Adipocyte (in vitro differentiated cells): ENCODE measurements at places on chromosomes 3 and 15.

DNA sequence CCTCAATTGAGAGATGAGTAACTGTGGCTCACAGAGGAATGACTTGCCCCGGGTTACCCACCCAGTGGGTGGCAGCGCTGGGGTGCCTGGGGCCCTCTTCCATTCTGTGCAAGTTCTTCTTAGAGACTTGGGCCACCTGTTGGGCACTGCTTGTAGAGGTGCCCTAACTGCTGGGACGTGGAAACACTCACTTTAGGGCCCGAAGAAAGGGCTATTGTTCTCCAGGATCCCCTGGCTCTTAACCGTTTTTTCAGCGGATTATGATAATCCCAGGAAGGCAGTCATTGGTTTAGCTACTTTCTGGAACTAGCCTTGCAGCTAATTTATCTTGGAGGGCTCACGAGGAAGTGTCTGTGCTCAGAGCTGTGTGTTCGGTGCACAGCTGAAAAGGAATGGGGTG is 66.0 kb upstream of the GCNT3 start:
- DNase-seq = no peak

DNA sequence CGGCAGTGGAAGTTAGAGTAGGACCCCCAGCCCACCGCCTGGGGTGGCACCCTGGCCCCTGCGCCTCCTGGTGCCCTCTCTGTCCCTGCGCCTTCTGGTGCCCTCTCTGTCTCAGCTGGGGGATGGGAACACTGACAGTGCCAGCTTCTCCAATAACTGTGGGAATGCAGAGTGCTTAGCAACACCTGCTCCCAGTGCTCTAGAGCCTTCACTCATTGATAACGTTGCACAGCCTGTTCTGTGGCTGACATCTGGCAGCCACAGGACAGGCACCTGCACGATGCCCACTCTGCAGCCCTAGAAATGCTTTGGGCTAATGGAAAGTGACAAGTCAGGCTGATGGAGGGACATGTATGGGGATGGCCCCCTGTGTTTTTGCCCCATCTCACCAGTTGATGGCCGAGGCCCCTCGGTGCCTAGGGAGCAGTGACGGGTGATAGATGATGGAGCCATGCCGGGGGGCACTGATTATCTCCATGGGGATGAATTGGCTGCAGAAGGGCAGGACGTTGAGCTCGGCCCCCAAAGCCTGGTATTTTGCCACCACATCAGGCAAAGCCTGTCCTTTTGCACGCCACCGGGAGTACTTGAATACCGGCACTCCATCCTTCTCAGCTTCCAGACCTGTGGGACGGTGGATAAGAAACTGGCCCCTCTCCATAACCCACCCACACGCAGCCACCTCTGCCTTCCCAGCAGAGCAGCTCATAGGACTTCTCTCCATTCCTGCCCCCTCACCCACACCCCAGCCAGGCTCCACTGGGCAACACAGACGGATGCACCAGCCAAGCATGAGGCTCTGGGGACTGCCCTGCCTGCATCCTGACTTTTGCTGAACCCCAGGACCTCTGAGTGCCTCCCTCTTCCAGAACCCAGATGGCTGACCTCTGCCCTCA is 22.1 kb downstream of the ALDH1L1 start:
- no peak for DNase-seq

- no peak for DNase-seq
These were observed 51.0 kb downstream of the TRANK1 start for GRCh38 chr3:36893826-36894225.

GRCh38 chr15:77042245-77042919 is 28.5 kb downstream of the TSPAN3 start:
- no peak for DNase-seq

- no peak for DNase-seq
These were observed 24.4 kb upstream of the SLC24A5 start for GRCh38 chr15:48096355-48096786.
